ENCODE measurements at places on chromosomes 2 and 18. TPM values are rescaled to one million over a fixed set of nuclear protein-coding genes. Genes with fewer than 3 reads are reported as not detected.

DNA sequence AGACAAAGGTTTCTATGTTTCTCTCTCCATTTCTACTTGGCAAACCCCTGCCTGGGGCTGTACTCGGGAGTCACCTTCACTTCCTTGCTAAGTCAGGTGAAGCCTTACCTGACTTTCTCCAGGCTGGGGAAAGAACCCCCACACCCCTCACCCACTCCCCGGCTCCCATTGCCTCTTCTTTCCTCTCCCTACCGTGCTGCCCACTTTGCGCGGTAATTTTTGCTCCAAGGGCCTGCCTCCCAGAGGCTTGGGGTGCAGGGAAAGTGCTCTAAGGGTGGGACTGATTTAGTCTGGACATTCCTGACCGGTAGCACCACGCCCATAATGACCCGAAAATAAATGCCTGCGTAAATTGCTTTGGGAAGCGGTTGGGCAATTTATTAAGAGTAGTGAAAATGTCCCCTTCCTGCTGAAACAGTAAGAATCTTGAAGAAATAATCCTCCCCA is 49.1 kb upstream of the ATP6V1B1 start:
- H3K27ac ChIP-seq, result no peak overlapping the region
- H3K36me3 ChIP-seq, result no peaks in the 10 kb centered on the region
- H3K27me3 ChIP-seq, result peaks cover 84% of the 10 kb centered on the region
- H3K4me3 ChIP-seq, result no peak overlapping the region
- no peak for DNase-seq

GRCh38 chr2:138501425-138502254 is at the start of gene SPOPL:
Gene SPOPL, plus strand, starts transcription at chr2:138501770. Its CDS starts 48,447 bp downstream, at chr2:138550217.
- H3K36me3 ChIP-seq, result no peaks in the 10 kb centered on the region
- H3K27me3 ChIP-seq, result no peaks in the 10 kb centered on the region
- peak within 1 kb of the TSS; percentile 97 for H3K4me3 ChIP-seq

DNA sequence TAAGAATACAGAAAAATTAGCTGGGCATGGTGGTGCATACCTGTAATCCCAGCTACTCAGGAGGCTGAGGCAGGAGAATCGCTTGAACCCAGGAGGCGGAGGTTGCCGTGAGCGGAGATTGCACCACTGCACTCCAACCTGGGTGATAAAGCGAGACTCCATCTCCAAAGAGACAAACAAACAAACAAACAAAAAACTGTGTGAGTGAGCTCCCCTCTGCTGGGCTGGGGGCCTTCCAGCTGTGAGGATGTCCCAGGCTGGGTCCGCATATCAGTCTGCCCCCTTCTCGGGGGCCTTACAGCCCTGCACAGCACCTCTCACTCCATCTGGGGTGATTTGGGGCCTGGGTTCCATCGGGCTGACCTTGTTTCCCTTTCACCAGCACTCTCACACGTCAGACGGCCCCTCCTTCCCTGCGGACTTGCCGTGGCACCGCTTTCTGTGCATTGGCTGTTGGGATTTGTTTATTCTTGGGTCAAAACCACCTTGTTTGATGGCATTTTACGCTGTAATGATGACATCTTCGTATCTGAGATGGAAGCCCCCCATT is 2.8 kb upstream of the KLHL30 start:
- H3K27ac ChIP-seq, result no peak overlapping the region
- no peaks in the 10 kb centered on the region for H3K36me3 ChIP-seq
- no peak overlapping the region for H3K4me3 ChIP-seq
- peaks cover 6% of the 10 kb centered on the region for H3K4me1 ChIP-seq
- no peak for DNase-seq

- no peaks in the 10 kb centered on the region for H3K27me3 ChIP-seq
These were observed 64.3 kb upstream of the CYP26B1 start for GRCh38 chr2:72211777-72212485.

DNA sequence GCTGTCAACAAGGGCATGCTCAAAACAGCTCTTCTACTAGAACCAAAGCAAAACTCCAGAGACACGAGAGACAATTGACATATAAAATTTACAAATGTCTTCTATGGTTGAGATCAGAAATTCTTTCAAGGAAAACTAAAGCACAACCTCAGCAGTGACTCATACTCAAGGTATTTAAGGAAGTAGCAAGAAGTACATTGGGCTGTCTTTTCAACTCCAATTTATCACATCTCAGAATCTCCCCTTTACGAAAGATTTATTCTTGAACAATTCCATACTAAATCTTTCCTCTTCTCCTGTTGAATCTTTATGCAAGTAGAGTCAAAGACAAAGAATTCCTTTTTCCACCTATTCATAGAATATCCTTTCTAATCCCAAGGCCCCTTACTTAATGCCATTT is 324.0 kb downstream of the IRS1 start:
- no peak overlapping the region for H3K4me3 ChIP-seq
- DNase-seq, result no peak
- peaks cover 17% of the 10 kb centered on the region for H3K4me1 ChIP-seq
- H3K36me3 ChIP-seq, result no peaks in the 10 kb centered on the region
- no peaks in the 10 kb centered on the region for H3K27me3 ChIP-seq

GRCh38 chr2:124661558-124661957 is 636.5 kb downstream of the CNTNAP5 start:
- H3K36me3 ChIP-seq, result no peaks in the 10 kb centered on the region
- no peak overlapping the region for H3K27ac ChIP-seq
- DNase-seq, result no peak
- H3K4me1 ChIP-seq, result no peaks in the 10 kb centered on the region

DNA sequence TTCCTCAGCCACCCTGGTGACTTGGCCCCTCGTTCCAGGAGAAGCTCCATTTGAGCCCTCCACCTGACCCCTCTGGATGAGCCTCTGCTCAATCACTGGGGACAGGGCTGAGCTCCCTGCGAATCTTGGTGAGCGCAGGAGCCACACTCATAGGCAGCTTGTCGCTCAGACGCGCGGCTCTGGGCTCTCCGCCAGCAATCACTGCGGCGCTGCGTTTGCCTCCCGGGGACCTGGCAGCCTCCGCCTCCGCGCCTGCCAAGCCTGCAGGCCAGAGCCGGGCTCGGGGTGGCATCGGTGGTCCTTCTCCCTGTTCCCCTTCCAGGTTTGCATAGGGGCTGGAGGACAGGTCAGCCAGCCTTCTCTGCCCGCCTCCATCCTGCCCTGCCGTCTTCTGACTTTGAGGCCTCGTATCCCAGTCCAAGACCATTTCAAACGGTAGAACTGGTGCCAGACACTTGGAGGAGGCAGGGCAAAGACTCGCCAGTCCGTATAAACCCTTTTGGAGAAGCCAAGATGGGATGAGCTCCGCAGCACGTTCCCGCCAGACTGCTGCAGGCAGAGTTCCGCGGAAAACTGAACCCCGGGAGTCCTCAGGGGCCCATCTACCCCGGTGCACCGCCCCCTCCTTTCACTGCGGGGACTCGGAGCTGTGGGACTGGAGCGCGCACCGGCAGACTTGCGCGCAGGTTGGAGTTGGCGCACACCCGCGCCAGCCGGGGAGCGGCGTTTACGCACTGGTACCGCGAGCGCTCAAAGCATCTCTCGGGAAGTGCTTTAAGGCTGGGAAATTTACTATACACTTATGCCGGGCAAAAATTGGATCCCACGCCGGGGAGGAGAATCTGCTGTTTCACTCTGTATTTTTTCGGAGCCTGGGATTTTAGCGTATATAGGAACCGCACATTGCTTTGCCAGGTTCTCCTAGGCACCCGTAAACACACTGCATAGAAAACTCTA is 1.1 kb upstream of the TACR1 start:
- no peaks in the 10 kb centered on the region for H3K4me1 ChIP-seq
- peaks cover 2% of the 10 kb centered on the region for H3K27me3 ChIP-seq
- DNase-seq, result peak; percentile 80
- no peaks in the 10 kb centered on the region for H3K36me3 ChIP-seq
- H3K4me3 ChIP-seq, result no peak overlapping the region

DNA sequence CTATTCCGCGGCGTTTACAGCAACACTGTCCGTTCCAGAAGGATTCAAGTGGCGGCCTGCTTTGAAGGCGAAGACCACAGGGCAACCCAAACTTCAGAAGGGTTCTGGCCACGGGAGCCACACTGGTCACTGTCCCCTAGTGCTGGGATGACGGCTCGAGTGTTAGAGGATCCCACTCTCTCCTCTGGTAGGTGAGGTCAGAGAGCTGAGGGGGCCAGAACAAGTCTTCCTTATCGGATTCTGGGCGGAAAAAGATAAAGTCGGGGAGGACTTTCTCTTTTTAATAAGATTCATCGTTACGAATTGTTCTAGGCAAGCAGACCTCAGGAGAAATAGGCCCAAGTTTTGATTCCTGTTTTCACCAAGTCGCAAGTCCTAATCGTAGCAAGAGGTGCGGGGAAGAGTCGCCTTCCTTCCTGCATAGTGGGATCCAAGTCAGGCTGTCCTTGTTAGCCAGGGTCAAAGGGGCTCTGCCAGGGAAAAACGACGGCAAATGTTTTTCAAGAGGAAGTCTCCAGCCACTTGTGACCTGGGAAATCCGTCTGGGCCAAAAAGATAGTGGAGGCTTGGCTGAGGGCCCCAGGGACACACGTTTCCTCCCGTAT is 864 bp upstream of the MYL12A start:
- peak overlapping the region; percentile 100 for H3K27ac ChIP-seq
- no peaks in the 10 kb centered on the region for H3K27me3 ChIP-seq

DNA sequence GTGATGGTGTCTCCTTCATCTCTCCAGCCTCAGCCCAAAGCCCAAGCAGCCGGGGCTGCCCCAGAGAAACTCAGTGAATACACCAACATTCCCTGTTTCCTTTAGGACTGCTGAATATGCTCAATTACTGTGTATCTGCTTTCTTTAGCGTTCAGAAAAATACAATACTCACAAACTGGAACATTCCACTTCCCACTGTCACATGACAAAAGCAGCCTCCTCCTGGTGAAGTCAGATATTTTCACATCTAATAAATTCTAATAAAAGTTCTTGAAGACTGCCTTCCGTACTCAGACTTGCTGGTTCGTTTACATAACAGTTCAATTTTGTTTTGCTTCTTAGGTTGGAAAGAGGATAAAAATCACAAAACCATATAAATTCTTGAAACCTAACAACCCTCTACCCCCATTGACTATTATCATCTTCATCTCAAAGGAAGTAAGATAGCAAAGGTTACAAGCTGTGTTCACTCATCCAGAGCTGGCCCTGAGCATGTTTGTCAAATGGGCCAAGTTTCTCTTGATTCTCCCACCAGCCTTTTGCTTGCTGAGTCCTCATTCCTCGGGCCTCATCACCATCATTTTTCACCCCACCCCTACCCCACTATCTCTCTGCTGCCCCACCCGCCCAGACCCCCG is 190.8 kb upstream of the HNRNPA3 start:
- DNase-seq, result peak; percentile 73
- no peak overlapping the region for H3K4me3 ChIP-seq
- no peaks in the 10 kb centered on the region for H3K4me1 ChIP-seq
- H3K27me3 ChIP-seq, result peaks cover 2% of the 10 kb centered on the region
- no peak overlapping the region for H3K27ac ChIP-seq
- no peaks in the 10 kb centered on the region for H3K36me3 ChIP-seq

GRCh38 chr2:234467289-234467688 is 29.6 kb downstream of the ARL4C start:
- no peak overlapping the region for H3K4me3 ChIP-seq
- DNase-seq, result no peak
- no peak overlapping the region for H3K27ac ChIP-seq
- H3K4me1 ChIP-seq, result no peaks in the 10 kb centered on the region
- no peaks in the 10 kb centered on the region for H3K36me3 ChIP-seq

GRCh38 chr2:149021761-149022160 is 16.7 kb upstream of the LYPD6B start:
- no peaks in the 10 kb centered on the region for H3K27me3 ChIP-seq
- no peak overlapping the region for H3K4me3 ChIP-seq
- no peaks in the 10 kb centered on the region for H3K36me3 ChIP-seq
- no peak for DNase-seq
- no peaks in the 10 kb centered on the region for H3K4me1 ChIP-seq

DNA sequence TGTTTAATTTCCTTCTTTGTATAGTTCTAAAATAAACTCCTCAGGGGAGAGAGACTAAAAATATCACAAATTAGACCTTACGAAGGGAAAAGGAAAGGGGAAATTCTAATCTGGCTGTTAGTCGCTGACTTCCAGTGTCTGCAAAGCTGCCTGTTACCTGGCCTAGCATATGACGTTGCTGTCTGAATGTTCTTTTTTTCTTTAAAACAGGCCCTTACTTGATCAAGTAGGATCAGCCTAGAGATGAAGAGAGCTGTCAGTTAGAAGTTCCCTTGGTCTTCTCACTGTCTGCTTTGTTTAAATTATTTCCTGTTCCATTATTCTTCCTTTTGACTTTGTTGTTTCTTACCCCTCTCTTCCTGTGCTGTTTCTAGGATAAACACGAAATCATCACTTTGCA is 11.2 kb downstream of the NCK2 start:
- no peak overlapping the region for H3K27ac ChIP-seq
- H3K36me3 ChIP-seq, result no peaks in the 10 kb centered on the region
- no peak for DNase-seq
- H3K4me1 ChIP-seq, result peaks cover 2% of the 10 kb centered on the region
- no peak overlapping the region for H3K4me3 ChIP-seq

Gene CNRIP1
- total RNA-seq, result 29.3 TPM

Gene CFC1
- total RNA-seq, result 9.1 TPM

Gene INHA
- not detected for total RNA-seq

Gene TXNDC2
- total RNA-seq, result 0.12 TPM

Gene PSMG2
- total RNA-seq, result 60.7 TPM

Gene SPDYA
- 6.9 TPM for total RNA-seq

Gene VWA3B
- 17.8 TPM for total RNA-seq

Gene MOB1A
- total RNA-seq, result 117 TPM
